Fibroblast of skin of abdomen (primary cell): ENCODE measurements at places on chromosomes 11 and 22.

- DNase-seq, result no peak
Measured at GRCh38 chr22:36958366-36958765, 44.9 kb downstream of the CSF2RB start.

- no peak for DNase-seq
Measured at GRCh38 chr11:553083-553987, 7.2 kb downstream of the LMNTD2 start.

- DNase-seq, result no peak
Measured at GRCh38 chr11:30000986-30001750, 15.7 kb downstream of the KCNA4 start.

GRCh38 chr11:79129702-79130101 lies 311.1 kb downstream of the TENM4 start:
- no peak for DNase-seq

- peak; percentile 20 for DNase-seq
Measured at GRCh38 chr11:65744026-65744698, 23.6 kb upstream of the RNASEH2C start.

GRCh38 chr11:120675171-120675570 lies 163.6 kb downstream of the GRIK4 start:
- peak; percentile 18 for DNase-seq

GRCh38 chr11:9617940-9618339 lies 44.5 kb downstream of the WEE1 start:
- DNase-seq, result peak; percentile 86

DNA sequence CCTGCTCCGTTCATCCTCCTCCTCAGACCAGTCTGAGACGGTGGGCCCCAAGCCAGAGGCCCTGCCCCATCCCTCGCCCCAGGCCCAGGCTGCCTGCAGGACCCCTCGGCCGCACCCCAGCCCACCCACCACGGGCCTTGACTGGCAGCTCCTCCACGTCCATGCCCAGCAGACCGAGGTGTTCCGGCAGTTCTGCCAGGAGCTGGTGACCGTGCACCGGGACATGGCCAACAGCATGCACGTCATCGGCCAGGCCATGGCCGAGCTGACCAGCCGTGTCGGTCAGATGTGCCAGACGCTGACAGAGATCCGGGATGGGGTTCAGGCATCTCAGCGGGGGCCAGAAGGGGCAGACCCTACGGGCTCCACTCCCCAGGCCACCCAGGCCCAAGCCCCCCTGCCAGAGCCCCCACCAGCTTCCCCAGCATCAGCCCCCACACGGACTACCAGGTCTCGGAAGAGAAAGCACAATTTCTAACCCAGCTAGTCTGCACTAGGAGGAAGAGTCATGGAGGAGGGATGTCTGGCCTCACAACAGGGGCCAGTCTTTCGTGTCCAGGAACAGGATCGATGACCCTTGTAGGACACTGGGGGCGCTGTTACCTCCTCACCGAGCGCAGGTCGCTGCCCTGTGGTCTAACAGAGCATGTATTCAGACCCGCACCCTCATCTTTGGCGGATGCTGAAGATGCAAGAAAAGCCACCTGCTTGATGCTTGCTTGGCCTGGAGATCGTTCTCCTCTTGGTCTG lies 66.3 kb downstream of the PRDM11 start:
- no peak for DNase-seq

GRCh38 chr11:66047541-66048365 lies 1.2 kb downstream of the GAL3ST3 start:
- no peak for DNase-seq

- no peak for DNase-seq
Measured at GRCh38 chr22:49307870-49308269, 519.8 kb downstream of the BRD1 start.

- no peak for DNase-seq
Measured at GRCh38 chr22:21725956-21726649, 9.5 kb downstream of the YPEL1 start.

DNA sequence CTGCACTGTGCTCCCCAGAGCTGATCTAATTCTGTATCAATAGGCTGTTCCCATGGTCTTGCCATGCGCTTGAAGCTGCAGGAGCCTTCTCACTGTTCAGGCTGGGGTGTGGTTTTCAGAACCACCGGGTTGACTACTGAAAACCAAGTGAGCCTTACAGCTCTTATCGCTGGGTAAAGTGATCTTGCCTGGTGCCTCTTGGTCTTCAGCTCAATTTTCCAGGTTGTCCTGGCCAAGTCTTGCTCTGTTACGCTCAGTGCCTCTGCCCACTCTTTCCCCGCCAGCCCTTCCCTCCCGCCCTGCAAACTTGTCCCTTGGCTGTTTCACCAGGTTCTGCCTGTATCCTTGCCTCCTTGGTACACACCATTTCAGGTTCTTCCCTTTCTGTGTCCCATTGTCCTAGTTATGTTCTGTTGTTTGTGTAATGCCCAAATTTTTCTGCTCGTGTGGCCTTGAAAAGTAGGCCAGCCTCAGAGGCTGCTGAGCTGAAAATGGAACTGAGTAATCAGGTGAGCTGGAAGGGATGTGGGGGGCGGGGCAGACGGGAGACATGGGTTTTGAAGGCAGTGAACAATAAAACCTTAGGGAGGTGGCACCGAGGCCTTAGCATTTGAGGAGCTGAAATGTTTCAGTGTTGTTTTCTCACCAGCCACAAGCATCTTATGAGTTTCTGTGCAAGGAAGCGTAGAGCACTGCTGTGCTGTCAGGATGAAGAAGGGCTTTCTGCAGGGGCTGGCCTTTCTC lies 11.2 kb downstream of the PEX26 start:
- no peak for DNase-seq

DNA sequence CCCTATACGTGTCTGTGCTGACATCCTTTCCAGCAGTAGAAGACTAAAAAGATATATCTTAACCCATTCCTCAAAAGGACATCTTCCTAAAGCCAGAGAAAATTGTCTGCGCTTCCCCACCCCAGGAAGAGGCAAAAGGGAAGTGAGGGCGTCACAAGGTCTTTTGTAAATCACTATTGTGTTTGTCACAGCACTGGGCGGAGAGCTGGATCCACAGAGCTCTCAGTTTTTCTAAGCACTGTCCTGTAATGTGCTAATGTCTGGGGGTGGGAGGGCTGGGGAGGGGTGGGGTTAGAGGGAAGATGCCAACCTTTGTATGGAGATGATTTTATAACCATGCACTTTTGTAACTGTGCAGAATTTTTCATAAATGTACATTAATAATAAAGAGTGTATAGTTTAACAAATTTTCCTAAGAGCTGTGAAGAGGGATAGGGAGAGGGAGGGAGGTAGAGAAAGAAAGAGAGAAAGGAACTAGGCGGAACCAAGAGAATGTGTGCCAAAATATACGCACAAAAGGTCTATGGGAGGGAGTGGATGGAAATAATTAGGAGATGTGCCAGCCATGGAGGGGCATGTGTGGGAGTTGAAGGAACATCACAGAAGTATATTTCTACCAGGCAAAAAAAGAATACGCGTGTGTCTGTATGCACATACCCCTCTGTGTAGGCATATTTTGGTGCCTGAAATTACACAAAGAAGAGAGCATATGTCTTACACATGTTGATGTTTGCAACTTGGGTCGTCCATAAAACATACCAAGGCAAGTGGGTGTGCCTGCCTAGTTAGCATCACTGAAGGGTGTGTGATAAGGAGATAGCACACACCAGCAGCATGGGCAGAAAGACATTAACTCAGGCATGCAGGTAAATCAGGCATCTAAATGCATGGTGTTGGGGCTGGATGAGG lies 9.8 kb downstream of the LRRC55 start:
- no peak for DNase-seq

DNA sequence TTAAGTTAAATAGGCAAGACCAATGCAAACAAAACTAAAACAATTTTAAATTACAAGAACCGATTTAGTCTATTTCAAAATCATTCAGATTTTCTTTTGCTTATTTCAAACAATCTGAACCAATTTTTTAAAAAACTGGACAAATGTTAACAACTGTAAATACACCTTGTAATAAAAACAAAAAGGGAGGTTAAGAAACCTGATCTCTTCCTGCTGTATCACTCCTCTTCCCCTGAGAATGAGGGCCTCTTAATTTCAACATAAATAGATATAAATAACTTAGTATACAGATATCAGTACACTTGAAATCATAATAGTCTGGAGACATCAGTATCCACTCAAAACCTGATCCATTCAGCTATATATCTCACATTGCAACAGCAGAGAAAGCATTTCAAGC lies 346.6 kb downstream of the TTC28 start:
- DNase-seq, result no peak

DNA sequence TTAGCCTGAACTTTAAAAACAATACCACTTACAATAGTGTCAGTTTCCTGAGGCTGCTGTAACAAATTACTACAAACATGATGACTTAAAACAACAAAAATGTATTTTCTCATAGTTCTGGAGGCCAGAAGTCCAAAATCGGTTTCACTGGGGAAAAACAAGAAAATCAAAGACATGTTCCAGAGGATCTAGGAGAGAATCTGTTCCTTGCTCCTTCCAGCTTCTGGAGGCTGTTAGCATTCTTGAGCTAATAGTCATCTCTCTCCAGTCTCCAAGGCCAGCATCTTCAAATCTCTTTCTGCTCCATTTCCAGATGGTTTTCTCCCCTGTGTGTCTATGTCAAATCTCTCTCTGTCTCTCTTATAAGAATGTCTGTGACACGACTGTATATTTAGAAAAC lies 67.6 kb upstream of the TEAD1 start:
- DNase-seq, result peak; percentile 93

- no peak for DNase-seq
Measured at GRCh38 chr11:117495357-117495756, 167.7 kb downstream of the CEP164 start.

DNA sequence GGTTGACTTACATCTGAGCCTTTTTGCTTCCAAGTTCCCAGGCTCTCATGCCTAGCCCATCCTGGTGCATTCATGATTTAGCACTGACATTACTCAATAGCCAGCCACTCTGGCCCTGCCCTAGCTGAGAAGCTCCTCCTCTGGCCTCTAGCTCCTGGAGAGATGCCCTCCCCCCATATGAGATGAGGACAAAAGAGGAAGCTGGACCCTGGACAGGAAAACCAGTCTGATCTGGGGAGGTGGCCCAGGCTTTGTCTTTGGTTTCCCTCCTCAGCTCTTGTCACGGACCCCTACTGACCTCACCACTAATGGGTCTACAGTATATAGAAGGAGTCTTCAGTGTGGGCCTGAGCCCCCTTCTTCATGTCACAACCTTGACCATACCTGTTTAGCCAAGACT lies 3.0 kb downstream of the RHOG start:
- DNase-seq, result no peak
